Mammary epithelial cell (primary cell): ENCODE measurements at places on chromosomes 6 and 20. TPM values are rescaled to one million over a fixed set of nuclear protein-coding genes. Genes with fewer than 3 reads are reported as not detected.

The OR2J3 gene
- total RNA-seq: not detected in 2 replicates

The LKAAEAR1 gene
- 0.33 TPM for total RNA-seq

The CAGE1 gene
- 0.14 TPM in 1 of 2 replicates, not detected in the other for total RNA-seq

The PLCB4 gene
- total RNA-seq: 0.19 and 0.21 TPM in 2 replicates

GRCh38 chr6:163455552-163455951, 41.0 kb downstream of the QKI start:
- DNase-seq: no peak

DNA sequence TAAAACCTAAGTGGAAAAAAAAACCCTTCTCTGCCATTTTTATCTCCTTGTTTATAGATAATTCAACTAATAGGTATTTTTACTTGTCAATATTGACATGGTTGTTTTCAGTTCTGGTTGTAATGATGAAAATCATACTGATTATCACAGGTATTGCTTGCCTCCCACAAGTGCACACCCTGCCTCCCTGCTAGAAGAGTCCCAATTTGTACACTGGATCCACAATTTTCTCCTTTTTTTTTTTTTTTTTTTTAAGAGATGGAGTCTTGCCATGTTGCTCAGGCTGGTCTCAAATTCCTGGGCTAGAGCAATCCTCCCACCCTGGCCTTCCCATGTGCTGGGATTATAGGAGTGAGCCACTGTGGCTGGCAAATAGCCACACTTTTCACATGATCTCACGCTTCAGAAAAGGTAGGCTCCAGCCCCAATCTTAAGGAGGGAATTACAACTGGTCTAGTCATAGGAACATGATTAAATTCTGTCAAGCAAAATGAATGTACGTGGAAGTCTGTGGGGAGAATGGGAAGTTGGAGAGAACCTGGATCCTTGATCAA, 12.3 kb downstream of the DYNLT2 start:
- DNase-seq: no peak

GRCh38 chr6:161439093-161439492, 165.2 kb upstream of the AGPAT4 start:
- peak; percentile 89 for DNase-seq

GRCh38 chr6:79188885-79189480, 45.5 kb downstream of the HMGN3 start:
- no peak for DNase-seq

DNA sequence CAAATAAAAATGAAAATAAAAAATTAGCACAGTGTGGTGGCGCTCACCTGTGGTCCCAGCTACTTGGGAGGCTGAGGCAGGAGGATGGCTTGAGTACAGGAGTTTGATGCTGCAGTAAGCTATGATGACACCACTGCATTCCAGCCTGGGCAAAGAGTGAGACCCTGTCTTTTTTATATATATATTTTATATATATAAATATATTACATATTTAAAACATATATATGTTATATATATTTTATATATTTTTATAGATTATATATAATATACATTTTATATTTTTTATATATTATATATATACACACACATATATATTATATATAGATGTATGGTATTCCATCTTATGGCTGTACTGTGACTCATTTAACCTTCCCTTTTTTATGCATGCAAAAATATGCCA, 87.6 kb upstream of the PMEPA1 start:
- no peak for DNase-seq

DNA sequence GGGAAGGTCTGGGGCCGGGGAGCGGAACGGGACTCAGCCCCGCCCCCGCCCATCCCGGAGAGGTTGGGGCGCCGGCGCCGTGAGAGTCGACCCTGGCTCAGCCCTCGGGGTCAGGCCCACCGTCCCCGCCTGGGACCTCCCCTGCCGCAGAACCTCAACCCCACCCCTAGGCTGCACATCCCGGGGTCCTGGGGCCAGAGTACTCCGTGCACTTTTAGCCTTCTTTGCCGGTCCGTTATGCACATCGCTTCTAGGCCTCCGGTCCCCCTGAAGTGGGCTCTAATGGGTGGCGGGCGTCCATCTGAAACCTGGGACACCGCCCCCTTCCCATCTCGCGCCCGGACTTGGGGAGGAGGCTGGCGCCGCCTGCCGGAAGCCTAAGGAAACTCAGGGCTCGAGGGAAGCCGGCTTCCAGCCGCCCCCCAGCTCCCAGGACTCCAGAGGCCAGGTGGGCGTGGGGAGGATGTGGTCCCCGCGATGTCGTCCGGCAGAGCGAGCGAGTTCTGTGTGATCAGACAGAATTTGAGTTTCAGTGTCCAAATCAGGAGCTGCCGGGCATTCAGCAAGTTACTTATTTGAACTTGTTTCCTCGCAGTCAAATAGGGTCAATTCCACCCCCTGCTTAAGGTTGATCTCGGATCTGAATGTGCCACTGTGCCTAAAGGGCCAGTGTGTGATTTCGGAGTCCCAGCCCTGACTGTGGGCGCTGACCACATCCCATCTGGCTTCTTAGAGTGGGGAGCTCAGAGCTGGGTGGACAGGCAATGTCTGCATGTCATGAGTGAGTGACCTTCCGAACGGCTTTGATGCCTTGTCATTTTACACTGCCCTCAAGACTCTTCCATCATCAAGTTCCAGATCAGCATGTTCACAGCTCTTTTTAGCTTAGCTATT, 47.6 kb downstream of the CPXM1 start:
- DNase-seq: no peak

DNA sequence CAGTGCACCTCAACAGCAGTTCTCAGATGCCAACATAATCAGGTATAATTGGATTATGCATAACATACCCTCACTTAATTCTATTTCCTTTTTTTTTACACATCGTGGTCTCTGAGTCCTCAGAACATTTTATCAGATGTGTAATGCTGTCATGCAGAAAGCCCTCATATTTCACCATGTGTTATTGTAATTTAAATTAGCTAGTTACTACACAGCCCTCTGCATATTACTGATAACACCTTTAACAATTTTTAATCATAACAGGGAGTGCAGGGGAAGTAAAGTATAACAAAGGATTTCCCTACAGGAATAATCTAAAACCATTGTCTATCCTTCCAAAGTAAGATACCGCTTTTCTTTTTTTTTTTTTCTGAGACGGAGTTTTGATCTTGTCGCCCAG, 91.9 kb upstream of the CCDC28A start:
- DNase-seq: no peak

DNA sequence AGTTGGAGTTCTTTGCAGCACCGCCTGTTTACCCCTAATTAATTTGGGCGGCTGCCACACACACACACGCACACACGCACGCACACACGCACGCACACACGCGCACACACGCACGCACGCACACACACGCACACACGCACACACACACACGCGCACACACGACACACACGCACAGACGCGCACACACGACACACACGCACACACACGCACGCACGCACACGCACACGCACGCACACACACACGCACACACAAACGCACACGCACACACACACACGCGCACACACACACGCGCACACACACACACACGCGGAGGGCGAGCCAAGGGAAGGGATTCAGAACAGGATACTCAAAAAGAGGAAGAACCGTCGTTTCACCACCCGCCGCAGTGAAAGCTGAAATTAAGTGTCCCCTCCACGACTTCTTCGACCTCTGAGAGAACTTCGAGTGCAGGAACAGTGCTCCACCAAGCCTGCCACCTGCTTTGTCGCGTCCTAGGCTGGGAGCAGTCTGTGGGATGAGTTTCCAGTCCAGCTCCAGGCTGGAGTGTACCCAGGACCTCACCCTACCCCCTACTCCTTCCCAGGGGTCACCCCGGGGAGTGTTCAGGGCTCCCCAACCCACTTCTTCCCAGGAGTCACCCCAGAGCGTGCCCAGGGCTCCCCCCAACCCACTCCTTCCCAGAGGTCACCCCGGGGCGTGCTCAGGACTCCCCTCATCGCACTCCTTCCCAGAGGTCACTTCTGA, 1.1 kb downstream of the RNASET2 start:
- DNase-seq: no peak

GRCh38 chr6:25277857-25278256, 1.3 kb upstream of the CARMIL1 start:
- no peak for DNase-seq

DNA sequence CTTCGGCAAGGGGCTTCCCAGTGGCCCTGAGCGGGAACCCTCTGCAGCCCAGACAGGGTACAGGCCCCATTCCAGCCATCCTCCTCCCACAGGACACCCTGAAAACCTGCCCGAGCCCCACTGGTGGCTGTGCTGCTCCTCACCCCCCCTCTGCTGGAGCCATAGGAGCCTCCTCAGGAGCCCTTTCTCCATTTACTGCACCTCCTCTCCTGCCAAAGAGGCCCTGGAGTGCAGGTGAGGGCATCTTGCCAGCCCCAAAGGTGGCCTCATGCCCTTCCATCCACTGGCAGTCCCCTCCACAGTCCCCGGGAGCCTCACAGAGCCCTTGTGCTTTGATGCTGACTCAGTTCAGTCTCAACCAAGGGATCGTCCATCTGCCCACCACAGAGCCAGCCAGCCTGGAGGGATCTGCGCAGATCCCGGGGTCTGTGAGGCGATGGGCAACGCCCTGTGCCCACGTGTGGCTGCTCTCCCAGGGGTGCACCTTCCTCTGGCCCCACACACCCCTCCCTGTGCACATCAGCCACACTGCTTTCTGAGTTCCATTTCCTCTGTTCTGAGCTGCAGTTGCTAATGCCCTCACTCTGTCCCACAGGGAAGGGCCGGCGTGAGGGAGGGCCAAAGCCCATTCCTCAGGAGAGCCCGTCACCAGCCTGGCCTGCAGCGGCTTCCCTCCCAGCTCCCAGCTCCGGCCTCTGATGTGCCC, 228.5 kb downstream of the DLL1 start:
- no peak for DNase-seq

GRCh38 chr6:160039441-160039840, 70.6 kb downstream of the IGF2R start:
- DNase-seq: no peak

- peak; percentile 11 for DNase-seq
These were observed 411.1 kb downstream of the HDGFL1 start for GRCh38 chr6:22980446-22980845.

DNA sequence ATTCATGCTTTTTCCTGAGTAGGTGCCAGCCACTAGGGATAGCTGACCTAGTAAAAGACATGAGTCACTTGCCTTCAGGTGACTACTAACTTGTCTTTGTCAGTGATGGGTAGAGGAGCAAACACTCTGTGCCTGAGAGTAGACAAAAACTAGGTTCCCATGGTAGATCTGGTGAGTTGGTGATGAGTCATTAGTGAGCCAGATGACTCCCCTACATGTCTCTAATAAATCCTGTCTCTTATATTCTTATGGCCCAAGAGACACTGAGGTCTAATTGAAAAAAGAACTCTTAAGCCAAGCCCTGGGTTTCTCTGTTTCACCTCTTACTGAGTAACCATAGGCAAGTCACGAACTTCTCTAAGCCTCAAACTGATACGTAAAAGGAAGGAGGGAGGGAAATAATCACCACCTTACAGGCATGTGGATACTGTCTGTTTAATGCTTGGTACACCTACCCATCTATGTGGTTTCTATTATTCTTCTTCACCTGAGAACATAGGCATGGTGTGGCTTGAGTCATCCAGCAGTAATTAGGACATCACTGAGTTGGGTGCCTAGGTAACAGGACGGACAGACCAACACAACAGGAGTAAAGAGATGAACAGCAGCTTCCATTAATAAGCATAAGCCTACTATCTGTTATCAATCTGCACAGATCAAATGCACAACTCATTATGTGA, 20.3 kb downstream of the TTPAL start:
- peak; percentile 99 for DNase-seq

DNA sequence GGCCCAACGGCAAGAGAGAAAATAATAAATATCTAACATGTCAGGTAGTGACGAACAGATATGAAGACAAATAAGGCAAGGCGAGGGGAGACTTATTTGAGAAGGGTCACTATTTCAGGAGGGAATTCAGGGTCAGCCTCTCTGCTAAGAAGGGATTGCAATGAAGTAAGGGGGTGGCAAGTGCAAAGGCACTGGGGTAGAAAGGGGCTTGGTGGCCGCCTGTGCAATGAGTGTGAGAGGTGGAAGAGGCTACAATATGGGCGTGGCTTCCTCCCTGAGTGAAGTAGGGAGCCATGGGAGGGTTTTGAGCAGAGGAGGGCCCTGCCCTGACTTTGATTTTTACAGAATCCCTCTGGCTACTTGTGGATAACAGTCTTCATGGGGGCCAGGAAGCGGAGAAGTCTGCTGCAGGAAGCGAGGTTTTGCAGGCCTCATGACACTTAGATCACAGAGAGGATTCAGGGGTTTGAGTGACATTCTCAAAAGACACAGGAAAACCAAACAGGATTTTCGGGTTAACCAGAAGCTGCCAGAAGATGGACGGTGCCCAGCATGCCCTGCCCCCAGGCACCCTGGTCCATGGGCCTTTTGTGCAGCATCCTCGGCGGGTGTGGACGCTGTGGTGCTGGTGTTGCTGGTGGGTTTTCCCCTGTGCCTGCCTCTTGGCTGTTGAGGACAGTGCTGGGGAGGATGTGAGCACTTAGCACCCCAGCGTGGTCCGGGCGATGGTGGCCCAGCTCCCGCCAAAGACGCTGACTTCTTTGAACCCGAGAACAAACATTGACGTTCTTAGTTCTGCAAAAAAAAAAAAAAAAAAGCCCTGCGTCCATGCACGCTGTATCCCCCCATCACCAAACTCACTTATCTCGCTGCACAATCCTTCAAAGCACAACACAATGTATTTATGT, 124.2 kb upstream of the PTPN1 start:
- DNase-seq: no peak

DNA sequence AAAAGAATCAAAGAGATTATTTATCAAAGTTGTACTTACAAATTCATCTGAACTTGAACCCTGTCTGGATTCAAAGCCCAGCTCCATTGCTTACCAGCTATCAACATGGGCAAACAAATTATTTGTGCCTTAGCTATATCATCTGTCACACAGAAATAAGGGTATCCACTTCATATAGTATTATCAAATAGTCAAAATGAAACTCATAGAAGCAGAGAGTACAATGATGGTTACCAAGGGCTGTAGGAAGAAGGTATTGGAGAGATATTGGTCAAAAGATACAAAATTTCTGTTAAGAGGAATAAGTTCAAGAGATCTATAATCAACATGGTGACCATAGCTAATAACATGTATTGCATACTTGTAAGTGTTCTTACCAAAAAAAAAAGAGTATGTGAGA, 87.8 kb upstream of the CCDC28A start:
- DNase-seq: no peak
